ENCODE measurements at places on chromosomes 11 and 22.
A peak's percentile ranks its signal among the peaks of the same experiment; 100 is the strongest.

GRCh38 chr11:87144252-87144651, 106.5 kb downstream of the TMEM135 start:
- no peak for DNase-seq

DNA sequence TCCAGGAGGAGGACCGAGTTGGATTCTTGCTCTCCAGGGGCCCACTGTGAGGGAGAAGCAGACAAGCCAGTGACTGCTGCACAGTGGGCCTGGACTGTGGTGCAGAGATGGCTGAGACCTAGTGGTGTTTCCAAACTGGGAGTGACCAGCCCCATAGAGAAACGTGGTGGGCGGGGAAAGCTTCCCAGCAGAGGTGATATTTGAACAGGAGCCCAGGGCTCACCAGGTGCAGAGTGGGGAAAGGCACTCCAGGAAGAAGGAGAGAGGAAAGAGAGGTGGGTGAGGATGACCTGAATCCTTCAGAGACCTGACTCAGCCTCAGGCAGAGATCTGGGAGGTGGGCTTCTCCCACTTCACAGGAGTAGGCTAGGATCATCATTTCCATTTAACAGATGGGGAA, 52.1 kb upstream of the RASD2 start:
- DNase-seq, result no peak

DNA sequence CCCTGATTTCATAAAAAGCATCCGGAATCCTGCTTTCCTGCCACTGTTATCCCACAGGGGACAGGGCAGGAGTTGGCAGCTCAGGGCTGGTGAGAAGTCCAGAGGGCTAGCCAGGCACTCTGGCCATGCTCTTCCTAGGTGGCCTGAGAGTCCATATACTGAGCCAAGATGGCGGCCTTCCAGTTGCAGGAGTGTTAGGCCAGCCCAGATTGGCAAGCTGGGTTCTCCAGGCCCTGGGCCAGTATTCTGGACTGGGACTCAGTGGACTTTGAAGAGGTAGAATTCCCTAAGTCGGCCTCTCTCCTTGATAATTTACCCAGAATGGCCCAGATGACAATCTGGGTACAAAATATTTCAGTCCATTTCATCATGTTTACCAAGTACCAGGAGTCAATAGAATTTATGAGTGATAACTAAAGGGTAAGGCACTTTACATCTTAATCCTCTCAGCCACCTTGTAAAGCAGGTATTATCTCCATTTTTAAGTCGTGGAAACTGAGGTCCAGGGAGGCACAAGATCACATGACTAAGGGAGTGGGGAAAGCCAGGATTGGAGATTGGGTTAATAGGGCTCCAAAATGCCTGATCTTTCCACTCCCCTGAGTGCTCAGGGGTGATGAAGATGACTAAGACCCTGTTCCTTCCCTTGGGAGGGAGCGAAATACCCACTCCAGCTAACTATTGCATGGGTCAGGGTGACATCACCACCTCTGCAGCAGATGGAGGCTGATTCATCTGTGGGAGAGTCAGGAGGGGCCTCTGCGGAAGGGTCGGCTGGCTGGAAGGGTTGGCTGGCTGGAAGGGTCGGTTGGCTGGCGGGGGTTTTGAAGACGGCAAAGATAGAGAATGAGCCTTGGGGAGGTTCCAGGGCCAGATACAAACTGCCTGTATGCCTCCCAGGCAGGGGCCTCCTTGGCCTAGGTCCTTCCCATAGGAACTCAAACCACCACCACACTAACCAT, 1.2 kb upstream of the MICALL1 start:
- DNase-seq, result peak; percentile 48

GRCh38 chr11:83801799-83802198, 515.6 kb upstream of the CCDC90B start:
- no peak for DNase-seq

GRCh38 chr22:19762568-19763457, 2.2 kb downstream of the TBX1 start:
- DNase-seq, result no peak

DNA sequence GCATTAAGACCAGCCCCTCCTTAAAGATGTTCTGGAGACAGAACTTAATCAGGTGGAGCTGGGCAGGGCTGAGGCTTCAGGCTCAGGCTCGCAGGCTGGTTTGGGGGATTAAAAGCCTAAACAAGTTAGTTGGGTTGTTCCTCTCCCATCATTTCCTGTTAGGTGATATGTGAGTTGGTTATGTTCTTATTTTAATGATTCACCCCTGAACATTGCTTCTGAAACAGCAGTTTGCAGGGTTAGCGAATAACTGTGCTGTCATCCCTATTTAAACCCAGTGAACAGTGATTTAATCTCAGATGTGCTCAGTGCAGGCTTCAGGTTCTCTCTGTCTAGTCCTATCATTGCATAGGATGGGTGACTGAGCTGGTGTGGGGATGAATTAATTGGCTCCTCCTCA, 47.4 kb upstream of the BIRC3 start:
- no peak for DNase-seq

DNA sequence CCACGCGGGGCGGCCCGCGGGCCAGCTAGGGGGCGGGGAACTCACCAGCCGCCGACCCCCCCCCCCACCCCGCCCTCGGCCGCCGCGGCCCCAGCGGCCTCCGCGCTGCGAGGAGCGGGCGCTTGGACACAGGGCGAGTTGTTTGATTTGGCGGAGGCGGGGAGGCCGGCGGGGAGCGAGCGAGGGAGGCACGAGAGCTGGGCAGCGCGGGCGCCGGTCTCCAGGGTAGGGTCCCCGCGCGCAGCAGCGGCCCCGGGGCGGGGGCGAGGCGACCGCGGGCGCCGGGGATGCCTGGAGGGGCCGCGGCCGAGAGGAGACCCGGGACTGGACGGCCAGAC, 64.4 kb downstream of the NAV2 start:
- DNase-seq, result no peak

DNA sequence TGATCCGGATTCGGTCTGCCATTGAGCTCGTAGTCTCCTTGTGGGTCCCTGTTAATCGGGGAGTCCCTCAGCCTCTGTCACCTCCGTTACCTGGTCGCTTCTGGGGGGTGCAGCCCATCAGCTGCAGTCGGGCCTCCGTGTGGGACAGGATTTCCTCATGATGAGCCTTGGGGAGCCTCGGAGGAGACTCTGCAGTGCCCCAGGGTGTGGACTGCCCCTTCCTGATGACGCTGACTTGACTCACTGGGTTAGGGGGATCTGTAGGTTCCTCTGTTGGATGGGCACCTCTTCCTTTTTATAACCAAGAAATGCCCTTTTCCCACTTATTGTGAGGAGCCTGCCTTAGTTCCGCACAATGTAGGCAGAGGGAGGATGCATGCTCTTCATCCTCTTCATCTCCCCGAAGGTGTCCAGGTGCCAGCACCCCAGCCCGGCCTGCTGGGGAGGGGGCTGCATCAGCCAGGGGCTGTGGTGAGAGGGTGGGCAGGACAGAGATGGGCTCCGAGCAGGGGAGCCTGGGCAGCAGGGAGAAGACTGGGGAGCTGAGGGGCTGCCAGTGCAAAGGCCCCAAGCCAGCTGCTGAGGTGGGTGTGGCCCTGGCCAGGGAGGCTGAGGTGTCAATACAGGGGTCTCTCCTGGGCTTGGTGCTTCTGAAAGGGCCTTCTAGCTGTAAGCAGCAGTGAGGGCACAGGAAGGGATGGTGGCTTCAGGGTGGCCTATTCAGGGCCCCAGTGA, 13.5 kb upstream of the TTLL8 start:
- DNase-seq, result no peak

DNA sequence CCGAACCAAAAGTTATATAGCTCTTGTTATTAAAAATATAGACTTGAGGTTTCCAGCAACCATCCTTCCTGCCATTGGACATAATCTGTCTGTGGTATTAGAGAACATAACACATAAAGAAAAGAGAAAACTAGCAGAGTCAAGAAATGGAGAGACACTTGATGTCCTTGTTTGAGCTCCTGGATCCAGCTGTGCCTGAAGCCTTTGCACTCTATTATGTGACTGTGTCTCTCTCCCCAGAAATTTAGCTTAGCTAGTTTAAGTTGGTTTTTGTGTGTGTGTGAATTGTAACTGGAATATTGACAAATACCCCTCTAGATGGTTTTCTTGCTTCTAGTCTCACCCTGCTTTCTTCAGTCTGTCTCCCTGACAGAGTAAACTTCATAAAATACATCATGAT, 61.6 kb downstream of the SC5D start:
- DNase-seq, result no peak

DNA sequence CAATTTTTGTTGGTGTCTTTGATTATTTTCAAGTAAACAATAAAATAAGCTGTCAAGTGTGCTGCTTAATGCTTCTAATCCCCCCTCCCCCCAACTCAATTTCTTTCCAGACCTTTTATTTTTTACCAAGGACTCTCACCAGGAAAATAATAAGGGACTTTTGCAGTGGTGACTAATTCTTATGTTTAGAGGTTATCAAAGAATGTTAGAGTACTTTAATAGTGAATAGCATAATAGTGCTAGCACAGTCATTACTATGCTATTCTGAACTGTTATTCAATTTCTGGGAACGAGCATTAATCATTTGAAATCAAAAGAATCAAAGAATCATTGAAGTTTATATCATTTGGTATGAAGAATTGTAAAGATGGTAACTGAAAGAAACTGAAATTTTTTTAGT, 251.4 kb downstream of the DDX10 start:
- no peak for DNase-seq

- DNase-seq, result no peak
Measured at GRCh38 chr11:98495016-98495415, 525.7 kb upstream of the CNTN5 start.

DNA sequence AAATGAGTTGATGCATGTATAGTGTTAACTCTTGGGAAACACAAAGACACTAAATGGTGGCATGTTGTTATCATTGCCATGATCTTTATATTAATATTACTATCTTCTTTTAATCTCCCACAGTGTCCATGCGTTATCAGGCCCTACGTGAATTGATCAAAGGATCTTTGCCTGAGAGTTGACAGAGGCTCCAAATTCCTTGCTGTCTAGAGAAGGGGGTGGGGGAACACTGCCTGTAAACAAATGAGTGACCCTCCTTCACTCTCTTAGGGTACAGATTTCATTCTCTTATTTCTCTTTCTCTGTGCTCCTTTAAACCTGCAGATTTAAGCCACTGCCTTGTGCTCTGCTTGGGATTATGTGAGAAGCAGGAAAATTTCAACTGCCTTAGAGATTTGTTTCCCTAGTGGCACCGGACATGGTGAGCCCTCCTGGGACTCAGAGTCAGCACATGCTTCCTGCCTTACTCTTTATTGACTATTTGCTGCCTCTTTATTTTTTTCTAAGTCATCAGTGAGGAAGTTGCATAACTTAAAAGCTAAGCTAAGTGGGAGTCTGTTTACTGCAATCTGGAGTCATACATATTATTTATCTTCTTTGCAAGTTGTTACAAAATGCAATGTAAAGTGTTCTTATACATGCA, 122.9 kb downstream of the MAML2 start:
- no peak for DNase-seq

DNA sequence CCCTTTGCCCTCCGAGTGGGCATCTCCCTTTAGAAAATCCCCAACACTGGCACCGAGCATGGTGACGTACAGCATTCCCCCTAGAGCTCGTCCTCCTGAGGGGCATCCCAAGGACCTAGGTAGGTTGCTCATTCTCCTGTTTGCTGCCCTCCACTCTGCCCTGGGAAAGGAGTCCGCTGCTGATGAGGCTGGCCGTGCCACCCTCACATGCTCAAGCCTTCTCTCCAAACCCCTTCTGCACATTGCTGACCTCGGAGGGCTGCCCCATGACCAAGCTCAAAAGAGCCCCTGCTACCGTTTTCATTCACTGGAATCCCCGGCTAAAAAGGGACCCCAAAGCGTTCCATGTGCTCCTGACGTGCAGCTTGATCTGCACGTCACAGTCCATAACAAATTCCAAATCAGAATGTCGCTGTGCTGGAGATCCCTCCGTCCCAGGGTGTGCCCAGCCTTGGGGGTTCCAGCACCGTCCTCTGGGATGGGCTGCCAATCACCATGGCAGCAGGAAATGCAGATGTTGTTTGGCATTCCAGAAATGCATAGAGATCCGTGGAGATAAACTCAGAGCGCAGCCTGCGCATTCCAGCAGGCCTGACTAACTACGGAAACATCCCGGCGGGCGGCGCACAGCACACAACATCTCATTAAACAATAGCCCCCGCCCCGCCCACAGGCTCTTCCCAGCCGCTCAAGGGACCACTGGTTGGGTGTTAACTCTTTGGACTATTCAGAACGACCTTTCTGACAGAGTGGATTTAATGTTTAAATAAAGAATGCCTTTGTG, 26.3 kb upstream of the GNB1L start:
- DNase-seq, result no peak

GRCh38 chr11:26753723-26754504, 32.1 kb upstream of the SLC5A12 start:
- DNase-seq, result peak; percentile 9

GRCh38 chr11:76785513-76785912, 2.4 kb downstream of the TSKU start:
- no peak for DNase-seq

DNA sequence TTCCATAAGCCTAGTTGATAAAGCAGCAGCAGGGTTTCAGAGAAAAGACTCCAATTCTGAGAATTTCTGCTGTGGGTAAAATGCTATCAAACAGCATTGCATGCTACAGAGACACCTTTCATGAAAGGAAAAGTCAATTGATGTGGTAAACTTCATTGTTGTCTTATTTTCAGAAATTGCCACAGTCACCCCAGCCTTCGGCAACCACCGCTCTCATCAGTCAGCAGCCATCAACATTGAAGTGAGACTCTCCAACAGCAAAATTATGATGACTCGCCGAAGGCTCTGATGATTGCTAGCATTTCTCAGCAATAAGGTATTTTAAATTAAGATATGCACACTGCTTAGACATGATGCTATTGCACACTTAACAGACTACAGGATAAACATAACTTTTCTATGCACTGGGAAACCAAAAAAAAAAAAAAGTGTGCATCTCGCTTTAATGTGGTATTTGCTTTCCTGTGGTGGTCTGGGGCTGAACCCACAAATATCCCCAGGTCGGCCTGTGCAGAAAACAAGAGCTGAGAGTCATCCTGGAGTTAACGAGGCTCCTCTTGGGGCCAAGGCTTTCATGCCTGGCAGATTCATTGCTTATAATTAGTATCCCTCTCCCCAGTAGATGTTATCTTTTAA, 192.1 kb downstream of the CTTN start:
- no peak for DNase-seq

DNA sequence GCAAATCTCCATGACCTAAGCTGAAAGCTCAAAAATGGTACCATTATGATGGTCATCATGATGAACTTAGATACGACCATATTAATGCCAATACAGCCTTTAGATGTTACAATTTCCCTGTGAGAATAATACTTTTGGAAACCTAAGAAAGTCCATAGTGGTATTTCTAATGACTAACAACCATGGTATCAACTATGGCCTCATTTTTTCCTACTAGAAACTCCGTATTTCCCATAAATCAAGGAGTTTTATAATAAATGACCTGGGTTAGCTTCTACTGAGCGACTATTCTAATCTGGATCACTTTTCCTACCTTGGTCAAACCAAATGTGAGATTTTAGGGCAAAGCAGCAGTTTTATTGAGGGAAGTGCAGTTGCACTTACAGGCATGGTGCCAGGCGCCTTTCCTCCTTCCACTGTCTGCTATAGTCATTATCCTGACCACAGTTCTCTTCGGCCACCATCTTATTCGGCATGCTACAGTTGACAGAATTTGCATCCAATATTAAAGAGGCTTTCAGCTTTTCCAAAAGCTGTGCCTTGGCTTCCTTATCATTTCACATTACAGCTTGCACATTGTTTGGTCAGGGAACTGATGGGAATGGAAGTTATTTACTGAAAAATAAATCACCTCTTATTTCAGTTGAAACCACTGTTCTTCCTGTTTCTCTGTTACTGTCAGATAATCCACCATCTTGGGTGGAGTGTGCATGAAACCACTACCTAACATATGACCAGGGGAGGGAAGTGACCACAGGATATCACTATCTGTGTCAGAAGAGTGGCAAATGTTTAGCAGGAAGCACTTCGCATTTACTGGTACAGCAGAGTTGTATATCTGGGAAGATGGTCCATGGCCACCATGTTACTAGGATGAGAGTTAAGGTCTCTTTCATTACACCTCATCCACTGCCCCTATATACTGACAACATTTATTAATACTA, 74.5 kb upstream of the PICALM start:
- DNase-seq, result no peak

Measured in DMS 273 treated with DMSO at 0.1 percent for 48 hours (cell line).